ENCODE measurements at places on chromosomes 4 and X.

DNA sequence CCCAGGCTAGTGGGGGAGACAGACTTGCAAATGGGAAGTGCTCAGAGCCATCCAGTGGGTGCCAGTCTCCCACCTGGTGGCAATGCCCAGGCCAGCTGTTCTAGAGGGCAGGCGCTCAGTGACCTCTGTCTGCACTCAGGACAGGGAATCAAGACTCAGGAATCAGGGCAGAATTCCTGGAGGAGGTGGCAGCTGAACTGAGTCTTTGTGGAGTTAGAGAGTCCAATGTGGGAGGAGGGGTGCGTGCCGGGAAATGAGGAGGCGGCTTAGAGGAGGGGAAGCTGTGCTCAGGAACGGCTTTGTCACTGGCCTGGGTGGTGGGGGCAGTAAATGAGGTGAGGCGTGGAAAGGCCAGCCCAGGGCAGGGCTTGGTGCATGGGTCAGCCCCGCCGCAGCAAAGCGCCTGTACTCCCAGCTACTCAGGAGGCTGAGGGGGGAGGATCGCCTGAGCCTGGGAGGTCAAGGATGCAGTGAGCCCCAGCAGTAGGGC, 31.3 kb upstream of the SORCS2 start:
- DNase-seq = no peak

GRCh38 chrX:113470166-113470565, 629.5 kb upstream of the AMOT start:
- no peak for DNase-seq

DNA sequence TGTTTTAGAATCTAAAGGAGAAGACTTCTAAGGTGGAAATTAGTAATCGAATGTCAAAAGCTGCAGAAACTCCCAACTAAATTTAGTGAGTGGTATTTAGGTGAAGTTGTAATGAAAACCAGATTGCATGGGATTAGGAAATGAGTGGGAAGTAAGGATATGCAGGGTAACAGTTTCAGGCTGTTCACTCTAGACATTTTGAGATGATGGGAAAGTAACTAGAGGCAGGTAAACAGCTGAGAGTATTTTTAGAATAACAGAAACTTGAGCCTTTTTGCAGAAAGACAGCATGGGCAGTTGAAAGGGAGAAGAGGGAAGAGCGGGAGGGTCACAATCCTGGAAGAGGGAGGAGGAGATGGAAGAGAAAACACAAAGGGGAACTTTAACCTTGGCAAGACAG, 12.7 kb downstream of the SPRY1 start:
- no peak for DNase-seq

- DNase-seq = no peak
These were observed 14.7 kb downstream of the CHST7 start for GRCh38 chrX:46588263-46588662.

DNA sequence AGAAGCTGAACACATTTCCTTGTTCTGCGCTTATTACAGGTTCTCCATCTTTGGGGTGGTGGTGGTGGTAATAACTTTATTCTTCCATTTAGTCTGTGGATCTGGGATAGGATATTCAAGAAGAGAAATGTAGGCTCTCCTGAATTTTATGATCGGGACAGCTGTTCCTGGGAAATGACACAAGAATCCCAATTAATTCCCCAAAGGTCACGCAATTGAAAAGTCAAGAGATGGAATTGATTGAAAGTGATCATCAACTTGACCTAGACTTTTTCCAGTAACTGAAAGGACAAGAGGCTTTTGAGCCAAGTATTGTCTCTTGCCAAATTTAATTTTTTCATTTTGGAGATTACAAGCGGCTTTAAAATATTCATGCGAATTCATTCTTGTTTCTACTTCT, 98.7 kb upstream of the CBLL2 start:
- DNase-seq = no peak

DNA sequence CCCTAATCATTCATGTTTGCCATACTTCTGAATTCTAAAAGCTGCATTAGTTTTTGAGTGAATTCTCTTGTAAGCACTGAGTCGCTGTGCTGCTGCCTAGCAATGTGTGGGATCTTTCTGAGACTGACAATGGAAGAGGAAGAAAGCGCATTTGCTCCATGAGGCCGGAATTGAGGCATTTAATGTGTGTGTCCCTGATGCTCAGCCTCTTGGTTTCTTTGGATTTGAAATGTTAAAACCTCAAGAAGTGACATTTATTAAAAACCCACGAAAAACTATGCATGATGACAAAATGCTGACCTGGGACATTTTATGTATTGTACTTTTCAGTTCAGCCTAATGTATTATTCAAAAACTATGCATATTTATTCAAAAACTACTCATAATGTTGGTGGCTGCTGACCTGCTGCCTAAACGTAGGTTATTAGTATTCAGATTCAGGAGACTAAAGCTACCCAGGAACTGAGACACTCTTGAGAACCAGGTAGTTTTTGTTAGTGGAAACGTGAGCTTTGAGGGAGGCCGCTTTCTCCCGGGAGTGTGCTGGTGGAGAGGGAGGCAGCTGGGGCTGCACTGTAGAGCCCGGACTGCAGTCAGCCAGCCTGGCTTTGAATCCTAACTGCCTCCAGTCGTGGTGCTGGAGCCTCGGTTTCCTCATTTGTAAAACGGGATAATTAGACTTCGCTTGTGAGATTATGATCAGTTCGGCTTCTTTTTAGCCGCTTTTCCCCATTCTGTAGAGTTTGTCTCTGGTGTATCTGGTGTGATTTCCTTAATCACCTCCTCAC, 11.3 kb downstream of the RGS12 start:
- DNase-seq = no peak

GRCh38 chrX:110218591-110218990, 99.3 kb downstream of the AMMECR1 start:
- DNase-seq = no peak

- DNase-seq = no peak
These were observed 36.9 kb downstream of the NLGN3 start for GRCh38 chrX:71181558-71181909.

DNA sequence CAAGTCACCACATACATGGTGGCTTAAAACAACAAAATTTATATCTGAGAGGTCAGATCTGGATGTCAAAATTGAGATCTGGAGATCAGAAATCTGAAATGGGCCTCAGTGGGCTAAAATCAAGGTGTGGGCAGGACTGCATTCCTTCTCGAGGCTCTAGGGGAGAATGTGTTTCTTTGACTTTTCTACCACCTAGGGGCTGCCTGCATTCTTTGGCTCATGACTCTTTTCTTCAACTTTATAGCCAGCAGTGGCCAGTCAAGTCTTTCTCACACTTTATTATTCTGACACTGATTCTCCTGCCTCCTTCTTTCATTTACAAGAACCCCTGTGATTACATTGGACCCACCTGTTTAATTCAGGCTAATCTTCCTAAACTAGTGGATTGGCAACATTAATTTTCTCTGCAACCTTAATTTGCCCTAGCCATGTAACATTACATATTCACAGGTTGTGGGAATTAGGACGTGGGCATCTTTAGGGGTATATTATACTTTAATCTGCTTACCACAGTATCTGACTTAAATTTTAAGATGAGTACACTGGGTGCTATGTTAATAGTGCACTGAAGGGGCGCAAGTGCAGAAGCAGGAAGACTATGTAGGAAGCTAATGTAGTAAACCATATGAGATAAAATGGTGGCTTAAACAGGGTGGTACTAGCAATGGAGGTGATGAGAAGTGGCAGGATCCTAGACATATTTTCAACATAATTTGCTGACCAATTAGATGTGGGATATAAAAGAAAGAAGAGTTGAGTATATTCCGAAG, 188.0 kb downstream of the SLC4A4 start:
- DNase-seq = no peak

- DNase-seq = no peak
These were observed 56.6 kb downstream of the ANAPC10 start for GRCh38 chr4:145041378-145041777.

DNA sequence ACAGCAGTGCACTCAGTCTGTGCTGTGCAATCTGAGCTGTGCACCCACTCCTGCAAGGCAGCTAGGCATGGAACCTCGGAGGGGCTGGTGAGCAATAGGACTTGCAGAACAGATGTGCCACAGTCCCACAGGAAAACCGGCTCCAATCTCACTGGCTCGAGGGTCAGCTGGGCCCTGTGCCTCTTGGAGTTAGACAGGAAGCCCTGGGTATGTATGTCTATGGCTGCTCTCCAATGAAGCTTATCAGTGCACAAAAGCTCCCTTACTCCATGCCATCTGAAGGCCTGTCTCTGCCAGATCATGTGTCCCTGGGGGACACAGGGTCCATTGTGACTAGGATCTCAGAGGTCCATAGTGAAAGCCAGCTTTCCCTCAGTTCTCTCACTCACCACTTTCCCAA, 335.8 kb downstream of the SH3BGRL start:
- DNase-seq = no peak

- DNase-seq = no peak
These were observed 166.7 kb downstream of the FAT4 start for GRCh38 chr4:125481334-125482045.

DNA sequence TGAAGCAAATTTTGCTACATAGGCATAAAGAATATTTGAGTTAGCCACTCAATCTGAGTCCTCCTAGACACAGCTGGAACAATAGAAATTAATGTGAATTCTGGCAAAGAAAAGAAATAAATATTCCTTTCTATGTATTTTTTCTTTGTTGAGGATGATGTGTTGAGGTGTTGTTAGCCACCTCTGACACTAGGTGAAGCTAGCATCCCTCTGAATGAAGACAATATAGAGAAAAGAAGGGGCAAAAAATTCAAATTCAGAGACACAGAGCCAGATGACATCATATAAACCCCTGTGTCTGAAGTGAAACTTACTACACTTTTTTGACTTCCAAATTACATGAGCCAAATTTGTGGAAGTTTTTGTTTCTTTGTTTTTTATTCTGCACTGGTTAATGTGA, 34.6 kb upstream of the TMPRSS11D start:
- no peak for DNase-seq

- DNase-seq = no peak
These were observed 41.6 kb upstream of the XIAP start for GRCh38 chrX:123818243-123818642.

- no peak for DNase-seq
These were observed 52.7 kb downstream of the ADGRA3 start for GRCh38 chr4:22463179-22463578.

DNA sequence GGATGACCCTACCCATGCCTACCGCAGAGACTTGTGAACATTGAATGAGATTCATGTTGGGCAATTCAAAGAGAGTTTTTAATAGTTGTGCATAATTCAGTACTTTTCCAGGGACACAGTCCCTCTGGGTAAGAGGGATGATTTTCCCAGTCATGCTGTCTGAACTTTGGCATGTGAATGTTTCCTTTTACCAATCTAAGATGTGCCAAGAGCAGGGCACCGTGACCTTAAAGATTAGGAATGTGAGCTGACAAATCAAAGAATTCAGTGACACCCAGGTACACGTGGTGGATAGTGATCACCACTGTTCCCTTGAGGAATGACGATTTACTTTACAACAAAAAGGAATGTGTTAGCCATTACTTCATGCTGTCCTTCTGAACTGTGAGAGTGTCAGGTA, 515.6 kb downstream of the PPARGC1A start:
- no peak for DNase-seq

GRCh38 chr4:108081256-108081655, 87.5 kb downstream of the LEF1 start:
- no peak for DNase-seq

- no peak for DNase-seq
These were observed 652.2 kb upstream of the DIPK2B start for GRCh38 chrX:45852884-45853283.

DNA sequence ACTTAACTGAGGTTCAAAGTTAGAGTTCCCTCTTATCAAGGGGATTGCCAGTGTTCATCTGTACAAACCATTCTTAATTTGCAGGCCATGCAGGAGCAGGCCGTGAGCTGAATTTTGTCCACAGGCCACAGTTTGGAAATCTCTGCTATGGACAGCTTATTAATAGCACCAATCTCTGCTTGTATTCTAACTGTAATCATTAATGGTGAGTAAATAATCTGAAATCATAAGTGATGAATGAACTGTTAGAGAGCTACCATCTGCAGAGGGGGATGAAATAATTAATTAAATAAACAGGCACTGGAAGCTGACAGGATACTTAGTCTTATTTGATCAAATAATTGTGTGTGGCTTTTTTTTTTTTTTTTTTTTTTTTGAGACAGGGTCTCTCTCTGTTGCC, 48.5 kb upstream of the PDLIM3 start:
- no peak for DNase-seq

- DNase-seq = no peak
These were observed 18.5 kb downstream of the LAP3 start for GRCh38 chr4:17595471-17596005.

- no peak for DNase-seq
These were observed 192.5 kb upstream of the TAPT1 start for GRCh38 chr4:16418814-16419213.

GRCh38 chrX:18924507-18925088, 59.3 kb downstream of the PHKA2 start:
- no peak for DNase-seq

GRCh38 chr4:177349191-177349590, 39.5 kb downstream of the NEIL3 start:
- DNase-seq = no peak

- no peak for DNase-seq
These were observed 23.9 kb downstream of the SLC39A8 start for GRCh38 chr4:102321260-102321995.

- no peak for DNase-seq
These were observed 87.8 kb downstream of the VCX2 start for GRCh38 chrX:8083286-8083685.

- no peak for DNase-seq
These were observed 51.2 kb upstream of the LGI2 start for GRCh38 chr4:25081866-25082471.

DNA sequence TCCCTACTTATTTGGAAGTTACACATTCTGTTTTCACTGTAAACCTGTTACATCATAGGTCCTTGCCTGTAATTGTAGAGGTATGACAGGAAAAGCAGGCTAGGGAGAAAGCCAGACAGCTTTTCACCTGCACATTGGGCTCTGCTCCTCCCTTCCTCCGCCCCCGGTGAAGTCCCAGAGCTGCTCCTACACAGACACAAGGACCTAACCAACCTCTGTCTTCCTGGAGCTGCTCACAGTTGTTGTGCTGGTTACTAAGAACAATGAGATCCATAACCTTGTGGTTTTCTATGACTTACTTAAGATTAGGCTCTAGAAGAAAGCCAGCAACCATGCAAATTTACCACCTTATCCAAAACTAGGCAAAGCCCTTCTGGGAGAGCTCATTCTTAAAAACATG, 40.0 kb downstream of the MOSPD2 start:
- no peak for DNase-seq

- no peak for DNase-seq
These were observed 47.9 kb upstream of the RPA4 start for GRCh38 chrX:96835660-96836289.

GRCh38 chrX:30008031-30008430, 207.3 kb upstream of the MAGEB2 start:
- DNase-seq = no peak

DNA sequence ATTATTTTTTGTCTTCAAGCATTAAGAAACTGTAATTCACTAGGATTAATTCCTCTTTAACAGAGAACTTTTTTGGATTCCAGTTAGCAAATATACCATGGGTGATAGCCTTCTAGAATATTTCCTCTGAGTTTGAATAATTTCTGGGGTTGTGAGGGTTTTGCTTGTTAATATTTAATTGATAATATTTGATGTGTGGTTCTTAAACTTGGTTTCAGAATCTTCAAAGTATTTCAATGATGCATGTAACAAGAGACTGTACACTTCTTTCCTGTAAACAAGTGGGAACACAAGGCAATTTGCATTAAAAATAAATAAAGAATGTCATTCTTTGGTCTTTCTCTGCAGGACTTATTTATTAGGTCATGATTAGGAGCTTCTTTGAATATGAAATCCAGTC, 9.5 kb upstream of the C4orf51 start:
- DNase-seq = no peak
